ENCODE measurements at places on chromosomes 3 and 15.

- no peak for DNase-seq
Observed at GRCh38 chr3:52215351-52215750, 10.1 kb downstream of the TLR9 start.

- no peak for DNase-seq
Observed at GRCh38 chr3:5431811-5432378, 244.4 kb downstream of the EDEM1 start.

GRCh38 chr15:73239564-73240215 lies 129.1 kb downstream of the HCN4 start:
- DNase-seq = no peak

- no peak for DNase-seq
Observed at GRCh38 chr3:189137416-189137815, 34.4 kb upstream of the TPRG1 start.

GRCh38 chr3:11499144-11499543 lies 144.6 kb downstream of the VGLL4 start:
- DNase-seq = no peak

GRCh38 chr15:49610157-49610918 lies 10.3 kb downstream of the FAM227B start:
- no peak for DNase-seq
